ENCODE measurements at places on chromosomes 11 and 22.

GRCh38 chr11:59510941-59511589 is at the start of gene OR4D9:
Gene OR4D9, plus strand, starts transcription at chr11:59511539. Its CDS starts 3,374 bp downstream, at chr11:59514913.
- DNase-seq: no peak

- DNase-seq: no peak
These were observed 1127.1 kb upstream of the CNTN5 start for GRCh38 chr11:97893612-97894011.

GRCh38 chr22:49025791-49026493 is 801.7 kb downstream of the BRD1 start:
- no peak for DNase-seq

- DNase-seq: no peak
These were observed 739 bp upstream of the C1QTNF5 start for GRCh38 chr11:119341222-119342022.

DNA sequence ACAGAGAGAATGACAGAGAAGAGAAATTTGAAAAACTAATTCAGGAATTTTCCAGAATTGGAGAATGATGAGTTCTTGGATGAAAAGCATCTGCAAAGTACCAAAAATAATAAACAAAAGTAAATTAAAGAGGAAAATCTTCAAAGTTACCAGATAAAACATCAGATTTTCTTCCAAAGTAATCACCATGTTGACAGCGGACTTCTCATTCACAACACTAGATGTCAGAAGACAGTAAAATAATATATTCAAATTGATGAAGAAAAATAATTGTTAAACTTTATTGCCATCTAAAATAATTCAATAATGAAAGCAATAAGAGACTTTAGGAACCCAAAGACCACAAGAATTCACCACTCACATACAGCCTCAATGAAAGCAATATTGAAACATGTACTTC is 355.2 kb downstream of the DYNC2H1 start:
- no peak for DNase-seq

- no peak for DNase-seq
These were observed 4.5 kb downstream of the ZMAT5 start for GRCh38 chr22:29762263-29762662.

DNA sequence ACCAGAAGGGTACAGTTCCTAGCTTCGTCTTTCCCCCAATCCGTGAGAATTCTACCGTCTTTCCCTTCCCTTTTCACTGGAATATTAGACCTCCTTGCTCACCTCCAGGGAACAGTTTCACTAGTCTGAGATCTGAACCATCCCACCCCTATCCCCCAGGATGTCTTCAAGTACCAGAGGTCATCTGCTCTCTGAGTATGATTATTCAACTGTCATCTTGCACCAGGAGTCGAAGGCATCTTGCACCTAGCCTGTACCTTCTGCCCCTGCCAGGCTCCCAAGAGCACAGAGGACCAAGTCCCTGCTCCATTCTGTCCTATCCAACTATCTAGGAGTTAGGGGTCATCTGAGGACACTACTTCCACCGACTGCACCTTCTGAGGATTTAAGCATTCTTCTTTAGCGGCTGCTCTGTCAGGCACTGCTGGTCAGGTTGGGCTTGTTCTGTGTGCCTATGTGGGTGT is 804 bp downstream of the ACER3 start:
- no peak for DNase-seq

- DNase-seq: no peak
These were observed 25.0 kb downstream of the TSKU start for GRCh38 chr11:76808171-76808570.

GRCh38 chr11:99631618-99632017 is 610.9 kb downstream of the CNTN5 start:
- DNase-seq: no peak

DNA sequence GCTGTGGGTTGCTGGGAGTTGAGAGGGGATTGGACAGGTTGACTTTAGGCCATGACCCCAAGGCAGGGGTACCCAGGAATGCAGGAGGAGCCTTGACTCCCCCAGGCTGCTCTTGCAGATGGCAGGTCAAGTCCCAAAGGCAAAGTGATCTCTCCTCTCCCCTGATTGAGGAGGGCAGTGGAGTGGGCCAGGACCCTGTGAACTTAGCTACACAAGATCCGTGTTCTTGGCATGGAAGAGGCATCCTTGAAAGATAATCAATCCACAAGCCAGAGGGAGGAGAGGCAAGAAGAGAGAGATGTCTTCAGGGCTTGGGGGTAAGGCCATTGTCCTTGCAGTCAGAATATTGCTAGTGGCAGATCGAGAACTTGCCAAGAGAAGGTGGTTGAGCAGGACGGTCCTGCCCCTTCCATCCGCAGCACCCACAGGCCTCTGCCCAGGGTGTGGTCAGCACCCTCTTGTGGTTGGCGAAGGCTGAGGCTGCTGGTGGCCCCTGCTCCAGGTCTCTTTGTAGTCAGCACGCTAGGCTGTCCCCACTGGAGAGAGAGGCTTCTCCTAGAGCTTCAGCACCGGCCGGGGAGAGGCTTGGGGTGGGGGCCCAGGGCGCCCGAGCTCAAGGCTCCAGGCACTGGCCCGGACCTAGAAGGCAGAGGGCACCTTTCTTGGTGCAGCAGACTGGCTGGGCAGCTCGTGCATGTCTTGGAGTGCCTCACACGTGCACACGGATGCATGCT is 45.4 kb downstream of the KCNC1 start:
- DNase-seq: no peak

- no peak for DNase-seq
These were observed 88.1 kb upstream of the CCDC90B start for GRCh38 chr11:83374311-83374710.

DNA sequence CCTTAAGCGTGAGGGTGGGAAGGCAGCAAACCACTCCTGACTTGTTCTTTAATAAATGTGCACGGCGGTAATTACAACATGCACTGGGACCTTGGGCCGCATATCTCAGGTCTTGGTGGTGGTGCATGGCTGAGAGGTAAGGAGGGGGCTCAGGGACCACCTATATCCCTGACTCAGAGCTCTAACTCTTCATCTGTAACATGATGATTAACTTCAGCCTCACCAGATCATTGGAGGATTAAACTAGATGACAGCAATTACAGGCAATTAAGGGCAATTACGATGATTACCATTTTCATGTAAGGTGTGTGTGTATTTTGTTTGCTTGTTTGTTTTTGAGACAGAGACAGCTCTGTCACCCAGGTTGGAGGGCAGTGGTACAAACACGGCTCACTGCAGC is 45.0 kb downstream of the FBLN1 start:
- no peak for DNase-seq

- DNase-seq: no peak
These were observed 54.5 kb downstream of the AASDHPPT start for GRCh38 chr11:106131998-106132397.
